Activated CD8-positive, alpha-beta memory T cell treated with anti-CD3 and anti-CD28 coated beads for 4 hours (primary cell): ENCODE measurements at places on chromosomes 12 and 14.

DNA sequence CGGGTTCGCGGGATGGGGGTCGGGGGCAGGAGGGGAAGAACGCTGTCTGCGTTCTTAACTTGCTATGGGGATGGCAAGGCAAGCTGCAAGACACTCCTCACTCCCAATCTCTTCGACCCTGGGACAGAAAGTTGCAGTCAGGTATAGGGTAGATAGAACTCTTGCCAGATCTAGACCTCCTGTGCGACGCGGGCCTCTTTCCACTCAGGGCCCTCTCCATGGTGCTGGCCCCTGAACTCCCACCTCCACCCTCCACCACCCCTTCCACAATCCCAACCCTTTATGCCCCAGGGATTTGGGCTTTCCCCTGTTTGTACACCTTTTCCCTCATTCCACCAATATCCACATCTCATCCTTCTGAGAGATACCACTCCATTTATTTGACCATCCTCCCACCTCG lies 812 bp downstream of the NABP2 start:
- no peak for DNase-seq

- DNase-seq = no peak
Measured at GRCh38 chr12:66048835-66049537, 81.6 kb downstream of the LLPH start.

GRCh38 chr12:54232790-54233189 lies 44.0 kb upstream of the SMUG1 start:
- DNase-seq = no peak

GRCh38 chr14:73759183-73759713 lies 45.1 kb upstream of the PNMA1 start:
- no peak for DNase-seq
